ENCODE measurements at places on chromosomes 4 and X. TPM values are rescaled to one million over a fixed set of nuclear protein-coding genes. Genes with fewer than 3 reads are reported as not detected.

DNA sequence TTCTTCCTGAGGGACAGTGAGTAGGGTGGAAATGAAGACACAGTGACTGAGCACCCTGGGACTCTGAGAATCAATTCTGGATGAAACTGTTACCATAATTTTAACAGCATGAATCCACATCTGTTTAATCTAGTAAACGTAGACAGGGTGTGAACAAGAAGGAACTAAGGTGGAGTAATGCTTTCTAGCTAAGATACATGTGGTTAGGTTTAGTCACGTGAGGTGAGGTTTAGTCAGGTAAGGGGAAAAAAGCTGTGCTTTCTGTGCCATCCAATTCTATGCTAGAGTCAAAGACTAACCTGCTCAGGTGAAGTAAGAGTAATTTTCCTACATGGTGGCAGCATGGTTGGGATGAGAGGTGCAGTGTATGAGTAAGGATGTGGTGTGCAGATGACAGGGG, 54.0 kb upstream of the C4orf54 start:
- H3K4me1 ChIP-seq, result peaks cover under 1% of the 10 kb centered on the region
- DNase-seq, result no peak
- no peak overlapping the region for H3K4me3 ChIP-seq
- no peaks in the 10 kb centered on the region for H3K36me3 ChIP-seq
- no peaks in the 10 kb centered on the region for H3K27me3 ChIP-seq

DNA sequence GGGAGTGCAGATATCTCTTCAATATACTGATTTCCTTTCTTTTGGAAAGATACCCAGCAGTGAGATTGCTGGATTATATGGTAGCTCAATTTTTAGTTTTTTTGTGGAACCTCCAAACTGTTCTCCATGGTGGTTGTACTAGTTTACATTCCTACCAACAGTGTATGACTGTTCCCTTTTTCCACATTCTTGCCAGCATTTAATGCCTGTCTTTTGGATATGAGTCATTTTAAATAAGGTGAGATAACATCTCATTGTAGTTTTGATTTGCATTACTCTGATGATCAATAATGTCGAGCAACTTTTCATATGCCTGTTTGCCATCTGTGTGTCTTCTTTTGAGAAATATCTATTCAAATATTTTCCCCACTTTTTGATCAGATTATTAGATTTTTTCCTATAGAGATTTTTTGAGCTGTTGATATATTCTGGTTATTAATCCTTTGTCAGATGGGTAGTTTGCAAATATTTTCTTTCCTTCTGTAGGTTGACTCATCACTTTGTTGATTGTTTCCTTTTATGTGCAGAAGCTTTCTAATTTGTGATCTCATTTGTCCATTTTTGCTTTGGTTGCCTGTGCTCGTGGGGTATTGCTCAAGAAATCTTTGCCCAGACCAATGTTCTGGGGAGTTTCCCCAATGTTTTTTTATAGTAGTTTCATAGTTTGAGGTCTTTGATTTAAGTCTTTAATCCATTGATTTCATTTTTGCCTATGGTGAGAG, 552.7 kb downstream of the ZNF674 start:
- no peak overlapping the region for H3K27ac ChIP-seq
- no peaks in the 10 kb centered on the region for H3K4me1 ChIP-seq
- no peaks in the 10 kb centered on the region for H3K27me3 ChIP-seq
- no peak for DNase-seq

GRCh38 chr4:79498282-79498681, 90.3 kb upstream of the GK2 start:
- H3K27me3 ChIP-seq, result no peaks in the 10 kb centered on the region
- H3K4me1 ChIP-seq, result no peaks in the 10 kb centered on the region
- DNase-seq, result no peak
- no peaks in the 10 kb centered on the region for H3K36me3 ChIP-seq

- H3K36me3 ChIP-seq, result no peaks in the 10 kb centered on the region
- no peak for DNase-seq
- H3K27ac ChIP-seq, result no peak overlapping the region
- H3K27me3 ChIP-seq, result peaks cover 31% of the 10 kb centered on the region
- H3K4me3 ChIP-seq, result no peak overlapping the region
These were observed 4.7 kb downstream of the CPLX1 start for GRCh38 chr4:821181-821591.

DNA sequence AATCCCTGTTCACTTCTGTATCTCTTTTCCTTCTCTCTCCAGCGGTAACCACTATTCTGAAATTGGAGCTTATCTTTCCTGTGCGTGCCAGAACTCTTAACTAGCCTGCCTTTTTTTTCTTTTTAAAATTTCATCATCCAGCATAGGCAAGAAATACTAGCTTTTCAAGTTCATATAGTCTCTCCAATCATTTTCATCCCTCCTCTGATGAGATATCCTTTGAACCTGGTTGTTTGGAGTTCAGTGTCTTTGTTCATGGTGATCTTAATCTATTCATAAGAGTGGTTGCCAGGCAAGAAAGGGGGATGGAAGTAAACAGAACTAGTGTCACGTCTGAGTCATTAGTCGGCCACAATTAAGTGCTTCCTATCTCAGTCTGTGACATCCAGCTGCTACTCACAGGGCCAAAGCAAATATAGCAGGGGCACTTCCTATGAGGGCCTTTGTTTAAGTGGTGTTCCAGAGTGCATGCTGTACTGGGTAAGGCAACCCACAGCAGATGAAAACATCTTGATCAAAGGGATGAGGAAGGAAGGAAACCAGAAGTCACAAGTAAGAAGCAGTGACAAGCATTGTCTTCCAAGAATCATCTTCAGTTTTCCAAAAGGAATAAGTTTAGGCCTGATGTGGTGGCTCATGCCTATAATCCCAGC, 56.4 kb upstream of the XIAP start:
- no peak overlapping the region for H3K4me3 ChIP-seq
- no peaks in the 10 kb centered on the region for H3K4me1 ChIP-seq
- H3K27ac ChIP-seq, result no peak overlapping the region
- no peaks in the 10 kb centered on the region for H3K27me3 ChIP-seq

DNA sequence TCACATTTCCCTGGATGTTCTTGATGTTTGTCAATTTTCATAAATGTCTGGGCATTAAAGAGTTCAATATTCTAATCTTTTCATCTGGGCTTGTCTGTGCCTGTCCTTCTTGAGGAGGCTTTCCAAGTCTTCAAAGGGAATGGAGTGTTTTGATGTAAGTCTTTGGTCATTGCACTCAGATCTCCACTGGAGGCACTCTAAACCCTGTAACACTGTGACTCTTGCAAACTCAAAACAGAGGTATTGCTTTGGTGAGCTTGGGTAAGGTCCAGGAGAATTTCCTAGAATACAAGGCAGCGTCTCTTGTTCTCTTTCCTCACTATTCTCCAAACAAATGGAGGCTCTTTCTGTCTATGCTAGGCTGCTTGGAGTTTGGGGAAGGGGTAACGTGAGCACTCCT, 1118.1 kb upstream of the PABPC4L start:
- H3K36me3 ChIP-seq, result no peaks in the 10 kb centered on the region
- H3K27ac ChIP-seq, result no peak overlapping the region
- H3K27me3 ChIP-seq, result no peaks in the 10 kb centered on the region
- no peak for DNase-seq
- no peak overlapping the region for H3K4me3 ChIP-seq

DNA sequence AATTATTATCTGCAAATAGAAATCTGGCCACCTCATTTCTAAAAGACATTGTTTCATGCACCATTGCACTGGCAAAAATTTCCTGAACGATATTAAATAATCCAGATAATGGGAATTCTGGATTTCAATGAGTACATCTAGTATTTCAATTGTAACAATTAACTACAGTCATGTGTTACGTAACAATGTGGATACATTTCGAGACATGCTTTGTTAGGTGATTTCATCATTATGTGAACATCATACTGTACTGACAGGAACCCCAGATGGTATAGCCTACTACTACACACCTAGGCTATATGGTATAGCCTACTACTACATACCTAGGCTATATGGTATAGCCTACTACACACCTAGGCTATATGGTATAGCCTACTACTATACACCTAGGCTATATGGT, 14.8 kb downstream of the LAMTOR3 start:
- H3K4me3 ChIP-seq, result no peak overlapping the region
- peaks cover 15% of the 10 kb centered on the region for H3K36me3 ChIP-seq
- H3K4me1 ChIP-seq, result no peaks in the 10 kb centered on the region
- H3K27me3 ChIP-seq, result no peaks in the 10 kb centered on the region

DNA sequence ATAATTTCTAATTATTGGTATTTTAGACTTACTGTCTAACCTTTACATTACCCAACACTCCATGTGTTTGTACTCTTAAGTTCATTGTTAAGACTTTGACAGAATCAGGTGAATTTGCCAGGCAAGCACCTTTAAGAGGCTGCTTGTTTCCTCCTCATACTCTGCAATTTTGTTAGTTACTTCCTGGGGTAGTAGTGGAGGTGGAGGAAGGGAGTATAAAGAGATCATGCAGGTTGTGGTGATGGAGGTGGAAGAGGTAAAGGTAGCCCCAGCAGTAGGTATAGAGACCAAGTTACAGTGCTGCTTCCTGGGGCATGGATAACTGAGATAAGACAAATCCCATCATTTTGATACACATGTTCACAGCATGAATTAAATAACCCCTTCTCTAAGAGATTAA, 6.7 kb downstream of the WDR44 start:
- peaks cover 3% of the 10 kb centered on the region for H3K4me1 ChIP-seq
- H3K36me3 ChIP-seq, result no peaks in the 10 kb centered on the region
- H3K27ac ChIP-seq, result no peak overlapping the region

DNA sequence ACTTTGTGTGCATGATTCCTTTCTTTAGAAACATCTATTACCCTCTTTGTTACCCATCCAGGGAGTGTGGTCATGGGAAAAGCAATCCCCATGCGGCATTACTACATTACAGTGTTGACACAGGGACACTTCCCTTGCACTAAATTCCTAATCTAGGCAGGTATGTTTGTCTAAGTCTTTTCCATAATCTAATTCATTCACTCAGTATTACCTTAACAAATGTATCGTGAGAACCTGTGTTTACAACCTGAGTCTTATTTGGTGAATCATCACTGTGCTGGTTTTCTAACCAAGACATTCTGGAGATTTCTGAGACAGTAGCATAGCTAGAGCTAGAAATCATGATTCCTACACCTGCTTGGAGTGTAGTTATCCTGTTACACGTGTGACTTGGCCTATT, 326.8 kb downstream of the BMPR1B start:
- no peak overlapping the region for H3K27ac ChIP-seq
- no peaks in the 10 kb centered on the region for H3K27me3 ChIP-seq
- no peaks in the 10 kb centered on the region for H3K4me1 ChIP-seq
- H3K36me3 ChIP-seq, result no peaks in the 10 kb centered on the region
- no peak overlapping the region for H3K4me3 ChIP-seq

DNA sequence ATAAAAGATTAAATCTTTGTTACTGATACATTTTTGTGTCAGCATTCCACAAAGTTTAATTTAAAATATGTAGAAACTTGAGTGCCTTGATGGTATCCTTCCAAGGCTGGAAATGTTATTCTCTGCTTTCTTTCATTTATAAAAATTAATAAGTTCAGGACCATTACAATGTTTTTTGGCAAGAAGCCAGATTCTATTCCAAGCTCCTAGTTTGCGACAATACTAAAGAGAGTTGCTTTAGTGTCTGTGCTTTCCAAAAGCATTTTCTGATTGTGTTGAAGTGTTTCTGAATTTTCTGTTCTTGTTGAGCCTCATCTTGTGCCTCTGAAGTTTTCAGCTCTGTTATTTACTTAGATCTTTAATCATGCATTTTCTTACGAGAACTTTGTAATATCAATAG, 516.2 kb downstream of the KCTD8 start:
- no peaks in the 10 kb centered on the region for H3K36me3 ChIP-seq
- DNase-seq, result no peak
- H3K4me1 ChIP-seq, result no peaks in the 10 kb centered on the region
- no peak overlapping the region for H3K27ac ChIP-seq

DNA sequence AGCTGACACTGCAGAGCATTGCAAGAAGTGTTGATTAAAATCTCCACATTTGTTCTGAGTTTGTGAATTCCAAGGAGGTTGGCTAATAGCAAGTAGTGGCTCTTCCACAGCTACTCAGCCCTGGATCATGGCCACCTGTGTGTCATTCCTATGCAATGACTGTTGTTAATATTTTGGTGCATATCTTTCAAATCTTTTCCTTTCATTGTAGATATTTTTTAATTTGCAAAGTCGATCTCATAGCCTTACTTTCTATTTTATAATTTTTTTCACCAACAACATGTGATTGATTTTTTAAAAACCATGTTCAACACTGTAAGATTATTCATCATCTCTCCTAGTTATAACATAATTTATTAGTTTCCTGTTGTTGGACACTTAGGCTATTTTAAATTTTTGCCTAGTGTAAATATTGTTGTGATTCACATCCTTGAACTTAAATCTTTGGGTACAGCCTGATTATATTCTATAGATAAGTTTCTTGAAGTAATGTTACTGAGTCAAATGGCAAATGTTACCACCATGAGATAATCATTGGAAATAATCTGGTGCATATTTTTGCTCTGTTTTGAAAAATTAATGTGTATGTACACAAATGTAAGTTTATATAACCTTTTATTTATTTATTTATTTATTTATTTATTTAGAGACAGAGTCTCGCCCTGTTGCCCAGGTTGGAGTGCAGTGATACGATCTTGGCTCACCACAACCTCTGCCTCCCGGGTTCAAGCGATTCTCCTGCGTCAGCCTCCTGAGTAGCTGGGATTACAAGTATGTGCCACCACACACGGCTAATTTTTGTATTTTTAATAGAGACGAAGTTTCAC, 17.1 kb upstream of the ARHGAP10 start:
- no peaks in the 10 kb centered on the region for H3K27me3 ChIP-seq
- H3K36me3 ChIP-seq, result 0 out of 2 replicates have a peak, but pooled peaks cover 2% of the 10 kb centered on the region
- DNase-seq, result no peak

Gene JAKMIP1
- total RNA-seq, result 1.5 TPM

Gene SLC16A2
- 17.1 TPM for total RNA-seq

Gene NIPAL1
- 13.1 TPM for total RNA-seq

Gene TBC1D19
- 2.6 TPM for total RNA-seq

Gene TKTL2
- not detected for total RNA-seq

Gene GABRE
- total RNA-seq, result 1.4 TPM

Gene SHROOM3
- 27.6 TPM for total RNA-seq
